Kidney (tissue), 22 donors: ENCODE measurements at places on chromosomes 4 and X. TPM values are rescaled to one million over a fixed set of nuclear protein-coding genes. Genes with fewer than 3 reads are reported as not detected.

The RAI2 gene
- polyA plus RNA-seq, result 18.3 TPM

The PASD1 gene
- not detected for polyA plus RNA-seq

The HAND2 gene
- polyA plus RNA-seq, result not detected

The GPC4 gene
- 19.5 TPM for polyA plus RNA-seq

The FREM3 gene
- polyA plus RNA-seq, result not detected

The RRH gene
- 0.37 TPM for polyA plus RNA-seq

The ANK2 gene
- 125 TPM for polyA plus RNA-seq

The RTL5 gene
- polyA plus RNA-seq, result 5.7 TPM

The RAB41 gene
- not detected for polyA plus RNA-seq

The ABLIM2 gene
- 9.5 TPM for polyA plus RNA-seq

The NXF2 gene
- not detected for polyA plus RNA-seq

The CT45A5 gene
- polyA plus RNA-seq, result not detected

The CC2D2A gene
- 51.2 TPM for polyA plus RNA-seq

The PHEX gene
- 0.19 TPM for polyA plus RNA-seq

The CACNA1F gene
- 0.15 TPM for polyA plus RNA-seq

The RGN gene
- 89.1 TPM for polyA plus RNA-seq

The UCP1 gene
- polyA plus RNA-seq, result not detected

The TCEAL5 gene
- 2.6 TPM for polyA plus RNA-seq

The SHISA3 gene
- polyA plus RNA-seq, result 20.3 TPM
